ENCODE measurements at places on chromosomes 12 and 14. TPM values are rescaled to one million over a fixed set of nuclear protein-coding genes. Genes with fewer than 3 reads are reported as not detected.

DNA sequence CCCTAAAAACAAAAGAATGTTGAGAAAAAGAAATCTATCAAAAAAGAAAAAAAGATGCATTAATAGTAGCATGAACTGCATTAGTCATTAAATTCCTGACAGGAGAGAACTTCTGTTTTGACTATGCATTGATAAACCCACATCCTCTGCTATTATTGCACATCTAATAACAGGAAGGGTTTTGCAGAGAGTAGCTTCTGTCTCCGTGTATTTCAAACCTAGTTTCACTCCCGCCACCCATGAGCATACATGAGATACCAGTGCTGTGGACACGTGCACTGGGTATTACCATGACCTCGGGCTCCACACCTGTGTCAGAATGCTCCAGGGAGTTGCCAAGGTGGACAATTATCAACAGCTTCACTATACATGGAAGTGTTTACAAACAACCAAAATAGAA lies 449.1 kb upstream of the SOX5 start:
- no peak for DNase-seq

GRCh38 chr14:63237791-63238190 lies 33.5 kb downstream of the RHOJ start:
- DNase-seq = no peak

DNA sequence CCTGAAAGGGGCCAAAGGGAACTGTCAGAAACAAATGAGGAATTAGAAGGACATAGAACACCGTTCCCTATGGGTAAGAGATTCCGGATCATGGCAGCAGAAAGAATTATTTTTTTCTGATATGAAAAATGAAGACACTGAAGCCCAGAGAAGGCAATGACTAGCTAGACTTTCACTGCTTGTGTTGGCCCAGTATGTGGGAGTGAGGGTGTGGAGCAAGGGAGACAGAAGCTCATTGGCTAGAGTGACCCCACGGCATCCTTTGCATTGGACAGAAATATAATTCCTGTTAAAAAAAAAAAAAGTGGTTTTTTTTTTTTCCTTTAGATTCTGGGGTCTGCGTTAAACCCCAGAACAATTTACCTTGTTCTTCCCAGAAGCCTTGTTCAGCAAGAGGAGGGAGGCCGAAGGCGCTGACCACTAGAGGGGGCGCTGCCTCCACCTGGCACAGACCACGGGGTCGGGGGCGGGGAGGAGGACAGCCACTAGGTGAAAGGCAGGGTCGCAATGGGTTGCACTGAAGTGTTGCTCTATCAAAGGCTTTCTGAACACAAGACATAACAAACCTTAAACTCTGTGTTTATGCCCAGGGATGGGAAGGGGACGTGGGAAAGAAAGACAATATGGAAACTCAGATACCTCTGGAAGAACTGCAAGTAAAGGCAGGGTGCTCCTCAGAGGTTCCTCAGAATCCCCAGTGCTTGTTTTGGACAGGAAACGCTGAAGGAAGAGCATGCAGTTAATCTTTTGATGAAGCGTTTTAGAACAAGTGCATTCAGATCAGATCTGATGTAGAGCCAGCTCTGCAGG lies 156.8 kb downstream of the KCNA5 start:
- DNase-seq = peak; percentile 48

- peak; percentile 58 for DNase-seq
These were observed 61.0 kb downstream of the KIAA0586 start for GRCh38 chr14:58488550-58488949.

DNA sequence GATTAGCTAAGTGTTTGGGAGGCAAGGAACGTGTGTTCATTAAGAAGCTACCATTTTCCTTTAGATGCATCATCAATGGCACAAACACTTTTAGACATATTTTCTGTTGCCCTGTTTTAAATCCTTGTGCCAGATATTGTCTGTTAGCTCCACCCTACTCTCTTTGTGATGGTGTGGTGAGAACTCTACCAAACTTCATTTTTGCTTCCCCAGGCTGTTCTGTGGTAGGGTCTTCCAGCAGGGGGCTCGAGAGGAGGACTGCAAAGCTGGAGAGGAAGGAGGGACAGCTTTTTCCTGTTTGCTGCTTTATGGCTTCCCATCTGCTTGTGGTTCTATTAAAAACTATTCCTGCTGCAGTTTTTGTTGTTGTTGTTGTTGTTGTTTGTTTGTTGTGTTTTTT lies 23.8 kb upstream of the STRAP start:
- no peak for DNase-seq

- no peak for DNase-seq
These were observed 100.2 kb upstream of the PARP11 start for GRCh38 chr12:3973269-3973884.

DNA sequence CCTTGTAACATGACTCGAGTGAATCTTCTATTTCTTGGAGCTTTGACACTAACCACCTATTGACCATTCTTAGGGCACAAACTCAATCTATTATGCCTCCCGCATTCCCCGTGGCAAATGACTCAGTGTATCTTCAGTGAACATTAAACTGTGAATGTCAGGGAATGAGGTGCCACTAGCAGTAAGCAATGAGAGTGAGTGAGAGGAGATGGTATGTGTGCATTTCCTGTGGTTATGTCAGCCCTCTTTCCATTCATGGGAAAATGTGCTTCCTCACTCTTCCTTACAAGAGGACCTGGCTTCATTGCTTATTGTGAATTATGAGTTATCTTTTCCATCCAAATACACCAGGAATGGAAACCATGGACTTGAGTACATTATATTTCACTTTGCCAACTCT lies 229.2 kb downstream of the EMP1 start:
- DNase-seq = peak; percentile 54

DNA sequence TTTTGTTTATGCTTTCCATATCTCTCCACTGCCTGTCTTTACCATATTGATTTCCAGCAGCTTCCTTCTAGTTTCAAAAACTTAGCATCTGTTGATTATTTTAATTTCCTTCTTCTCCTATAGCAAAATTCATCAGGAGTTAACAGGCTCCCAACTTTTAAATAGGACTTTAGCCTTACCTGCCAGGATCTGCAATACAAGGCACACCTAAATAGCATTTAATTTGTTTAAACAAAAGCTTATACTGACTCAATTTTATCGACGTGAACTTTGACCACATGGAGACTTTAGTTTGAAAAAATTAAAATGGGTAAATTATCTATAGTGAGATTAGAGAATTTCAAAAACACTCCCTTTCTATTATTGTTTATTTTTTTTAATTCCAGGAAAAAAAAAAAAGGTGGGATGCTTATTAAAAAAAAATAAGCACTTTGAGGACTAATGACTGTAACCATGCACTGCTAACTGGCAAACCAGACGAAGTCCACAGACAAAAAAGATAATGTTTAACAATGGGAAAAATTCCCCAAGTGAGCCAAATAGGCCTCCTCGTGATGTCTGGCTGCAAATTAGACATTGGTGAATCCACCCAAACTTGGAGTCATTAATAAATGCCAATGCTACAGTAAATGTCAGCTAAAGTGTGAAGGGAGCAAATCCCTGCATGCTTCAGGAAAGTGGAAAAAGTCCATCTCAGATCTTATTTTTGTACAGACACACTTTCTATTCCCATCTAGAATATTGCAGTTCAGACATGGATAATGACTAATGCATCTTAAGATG lies 40.7 kb downstream of the RMST start:
- no peak for DNase-seq

GRCh38 chr14:76872796-76873432 lies 46.7 kb downstream of the LRRC74A start:
- DNase-seq = no peak

GRCh38 chr14:50607181-50607580 lies 47.2 kb downstream of the ATL1 start:
- DNase-seq = peak; percentile 41

DNA sequence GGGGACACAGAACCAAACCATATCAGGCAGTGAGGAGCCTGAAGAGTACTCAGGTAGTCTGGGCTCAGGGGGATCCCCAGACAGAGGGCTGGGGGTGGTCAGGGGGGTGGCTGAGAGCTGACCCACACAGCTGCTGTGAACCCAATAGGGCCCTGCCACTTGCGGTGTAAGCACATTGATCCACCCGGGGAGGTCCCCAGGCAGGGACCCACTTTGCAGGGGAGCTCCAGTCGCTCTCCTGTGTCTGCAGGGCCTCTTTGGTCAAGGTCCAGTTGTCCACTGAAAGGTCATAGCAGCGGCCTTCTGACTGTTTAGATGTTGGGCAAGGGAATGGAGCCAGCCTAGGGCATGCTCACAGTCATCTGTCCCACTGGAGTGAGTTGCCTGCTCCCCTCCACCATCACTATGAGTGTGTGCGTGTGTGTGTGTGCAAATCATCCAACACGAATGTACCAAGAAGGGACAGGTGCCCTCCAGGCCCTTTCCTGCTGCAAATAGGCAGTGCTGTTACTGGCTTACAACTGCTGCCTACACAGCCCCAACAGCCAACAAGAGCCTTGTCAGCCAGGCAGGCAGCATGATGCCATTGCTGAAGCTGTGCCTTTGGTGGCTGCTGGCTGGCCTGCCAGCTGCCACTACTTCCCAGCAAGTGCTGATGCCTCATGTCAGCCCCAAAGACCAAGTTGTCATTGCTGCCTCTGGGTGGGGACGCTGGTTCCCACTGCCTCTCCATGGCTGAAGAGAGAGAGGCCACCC lies 71.3 kb downstream of the TSPAN11 start:
- DNase-seq = no peak

DNA sequence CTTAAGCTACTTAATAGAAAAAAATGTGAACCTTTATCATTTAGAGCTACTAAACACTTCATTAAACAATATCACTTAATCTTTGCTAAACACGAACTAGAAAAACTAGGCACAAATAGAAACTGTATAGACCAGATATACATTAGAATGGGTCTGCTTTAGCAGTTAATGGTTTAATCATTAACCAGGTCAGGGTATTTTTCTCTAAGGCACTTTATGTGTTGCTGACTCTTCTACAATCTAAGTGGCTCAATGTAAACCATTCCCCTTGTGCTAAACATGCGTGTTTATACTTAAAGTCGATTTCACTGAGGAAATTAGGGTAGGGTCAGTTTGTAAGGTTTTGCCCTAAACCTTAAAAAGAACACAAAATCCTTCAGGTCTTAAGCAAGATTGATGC lies 29.7 kb downstream of the TMCC3 start:
- DNase-seq = no peak

DNA sequence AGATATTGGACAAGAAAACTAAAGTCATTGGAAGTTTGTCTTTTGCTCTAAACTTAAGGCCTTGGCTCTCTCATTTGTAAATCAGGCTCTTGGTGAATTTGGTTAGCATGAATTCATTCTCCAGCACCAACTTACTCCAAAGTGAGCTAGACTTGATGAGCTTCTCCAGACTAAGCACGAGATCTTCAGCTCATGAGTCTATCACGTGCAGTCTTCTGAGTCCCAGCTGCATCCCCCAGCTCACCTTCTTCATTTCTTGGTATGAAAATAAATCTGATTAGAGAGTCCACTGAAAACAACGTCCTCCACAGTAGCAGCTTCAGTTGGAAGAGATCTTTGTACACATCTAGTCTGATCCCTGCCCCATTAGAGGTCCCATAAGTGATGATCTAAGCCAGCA lies 52.5 kb upstream of the DDX11 start:
- DNase-seq = no peak

DNA sequence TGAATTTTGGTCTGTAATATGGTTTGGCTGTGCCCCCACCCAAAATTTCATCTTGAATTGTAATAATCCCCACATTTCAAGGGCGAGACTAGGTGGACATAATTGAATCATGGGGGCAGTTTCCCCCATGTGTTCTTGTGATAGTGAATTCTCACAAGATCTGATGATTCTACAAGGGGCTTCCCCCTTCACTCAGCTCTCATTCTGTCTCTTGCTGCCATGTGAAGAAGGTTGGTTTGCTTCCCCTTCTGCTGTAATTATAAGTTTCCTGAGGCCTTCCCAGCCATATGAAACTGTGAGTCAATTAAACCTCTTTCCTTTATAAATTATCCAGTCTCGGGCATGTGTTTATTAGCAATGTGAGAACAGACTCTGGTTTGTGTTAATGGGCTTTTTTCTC lies 5.9 kb downstream of the LRRC9 start:
- no peak for DNase-seq

- peak; percentile 7 for DNase-seq
These were observed 430.0 kb downstream of the ETNK1 start for GRCh38 chr12:23055004-23055403.

DNA sequence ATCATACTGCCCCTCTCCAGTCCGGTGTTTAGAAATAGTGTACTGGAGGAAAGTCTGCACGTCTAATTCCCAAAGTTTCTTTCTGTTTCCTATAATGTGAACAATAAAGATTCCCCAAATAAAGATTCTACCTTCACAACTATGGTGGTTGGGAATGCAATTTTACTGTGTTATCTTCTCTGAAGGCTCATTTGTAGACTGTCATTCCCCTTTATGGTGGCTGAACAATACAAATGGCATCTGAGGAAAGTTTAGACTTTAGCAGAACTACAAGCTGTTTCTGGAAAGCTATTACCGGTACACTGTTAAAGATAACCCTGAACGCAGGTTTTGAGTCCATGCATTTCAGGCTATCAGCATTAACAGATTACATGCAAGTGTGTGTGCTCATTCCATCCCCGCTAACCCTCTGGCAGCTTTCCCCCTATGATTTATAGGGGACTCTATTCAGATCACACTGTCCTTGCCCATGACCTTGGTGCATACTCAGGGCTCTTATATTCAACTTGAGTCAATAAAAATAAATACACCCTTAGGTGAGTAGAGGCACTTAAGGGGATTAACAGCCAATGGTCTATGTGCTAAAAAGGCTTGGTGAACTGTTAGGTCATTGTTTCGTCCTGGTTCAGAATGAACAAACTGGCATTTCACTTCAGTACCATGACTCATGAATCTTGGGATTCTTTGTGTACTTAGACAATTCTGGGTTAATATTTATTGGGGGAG lies 60.7 kb upstream of the PYGL start:
- no peak for DNase-seq

DNA sequence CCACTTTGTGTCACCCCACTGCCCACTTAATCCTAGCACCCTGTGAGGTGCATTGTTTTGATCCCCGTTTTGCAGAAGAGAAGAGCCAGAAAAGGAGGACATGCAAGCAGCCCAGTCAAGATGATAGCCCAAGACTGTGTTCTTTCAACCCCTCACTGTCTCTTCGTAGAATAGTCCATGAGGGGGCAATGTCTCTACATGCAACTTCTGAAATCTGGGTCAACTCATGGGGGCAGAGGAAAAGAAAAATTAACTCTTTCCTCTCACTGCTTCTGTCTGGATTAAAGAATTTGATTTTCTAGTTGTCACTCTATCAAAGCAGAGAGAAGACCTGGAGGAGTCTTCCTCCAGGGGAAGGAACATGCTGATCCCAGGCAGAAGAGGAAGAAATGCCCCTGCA lies 229.6 kb upstream of the NOS1 start:
- DNase-seq = no peak

- DNase-seq = no peak
These were observed 16.6 kb downstream of the FBRSL1 start for GRCh38 chr12:132506328-132507160.

The RFX4 gene
- total RNA-seq = not detected

The GALNT9 gene
- 5.5 TPM for total RNA-seq

The DERA gene
- 45.5 TPM for total RNA-seq

The C12orf54 gene
- not detected for total RNA-seq

The TIGAR gene
- total RNA-seq = 9.9 TPM

The FAM222A gene
- total RNA-seq = 1.8 TPM

The HCAR1 gene
- not detected for total RNA-seq

The ANGEL1 gene
- total RNA-seq = 1.1 TPM

The TAS2R46 gene
- not detected for total RNA-seq
